ENCODE measurements at places on chromosomes 11 and 22.

GRCh38 chr11:91650802-91651201 lies 573.8 kb upstream of the FAT3 start:
- no peak for DNase-seq

DNA sequence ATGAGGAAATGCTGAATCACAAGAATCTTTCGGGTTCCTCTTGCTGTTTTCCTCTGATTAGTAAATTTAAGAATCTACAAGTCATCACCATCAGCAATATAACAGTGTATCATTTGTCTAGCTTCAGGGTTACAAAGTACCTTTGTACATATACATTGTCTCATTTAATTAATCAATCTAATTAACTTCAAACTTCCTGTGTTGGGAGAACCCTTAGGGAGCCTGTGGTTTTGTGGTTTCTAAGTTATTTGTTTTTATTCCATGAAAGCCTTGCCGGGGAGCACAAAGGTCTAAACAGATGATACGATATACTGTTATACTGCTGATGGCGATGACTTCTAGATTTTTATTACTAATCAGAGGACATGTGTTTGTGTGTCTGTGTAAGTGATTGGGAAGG lies 41.0 kb downstream of the TIMP3 start:
- no peak for DNase-seq

- no peak for DNase-seq
These were observed 153.9 kb downstream of the NAV2 start for GRCh38 chr11:19866521-19866920.

DNA sequence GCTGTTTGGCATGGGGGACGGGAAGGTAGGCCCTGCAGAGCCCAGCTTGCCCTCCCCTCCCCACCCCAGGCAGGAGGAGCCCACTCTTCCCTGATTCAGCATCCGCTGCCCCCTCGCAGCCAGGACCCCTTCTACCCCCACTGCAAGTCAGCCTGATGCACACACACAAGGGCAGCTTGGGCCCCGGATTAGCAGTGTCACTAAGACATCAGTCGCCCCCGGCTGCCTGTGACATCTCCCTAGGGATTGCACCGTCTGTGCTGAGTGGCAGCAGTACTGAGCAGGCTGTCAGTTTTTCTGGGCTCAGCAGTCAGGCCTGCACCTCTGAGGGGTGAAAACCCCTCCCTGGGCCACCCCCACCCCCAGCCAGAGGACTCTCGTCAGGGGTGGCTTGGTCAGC lies 30.4 kb upstream of the SYT7 start:
- no peak for DNase-seq

DNA sequence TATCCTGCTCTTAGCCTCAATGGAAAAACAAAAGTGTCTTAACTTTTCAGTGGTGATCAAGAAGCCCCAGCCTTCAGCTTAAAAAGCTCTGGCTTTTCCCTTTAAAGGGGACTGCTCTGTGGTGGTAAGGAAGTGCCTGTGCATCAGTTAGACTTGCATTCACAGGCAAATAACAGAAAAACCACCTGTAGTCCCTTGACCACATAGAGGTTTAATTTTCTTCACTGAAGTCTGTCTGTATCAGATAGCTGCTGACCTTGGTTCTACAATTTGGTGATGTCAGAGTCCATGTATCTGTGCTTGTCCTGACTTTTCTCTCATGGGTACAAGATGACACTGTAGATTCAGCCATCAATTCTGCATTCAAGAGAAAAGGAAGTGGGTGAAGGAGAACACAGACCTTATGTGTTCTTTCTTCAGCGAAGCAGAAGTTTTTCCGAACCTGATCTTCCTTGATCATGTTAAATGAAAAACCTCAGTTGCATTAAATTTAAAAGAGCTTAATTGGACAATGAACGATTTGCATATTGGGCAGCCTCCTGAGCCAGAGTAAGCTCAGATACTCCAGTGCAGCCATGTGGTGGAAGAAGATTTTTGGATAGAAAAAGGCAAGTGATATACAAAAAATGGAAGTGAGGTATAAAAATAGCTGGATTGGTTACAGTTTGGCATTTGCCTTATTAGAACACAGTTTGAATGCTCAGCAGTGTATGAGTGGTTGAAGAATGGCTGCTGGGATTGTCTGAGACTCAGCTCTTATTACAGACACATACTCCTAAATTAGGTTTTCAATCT lies 43.2 kb upstream of the RDX start:
- DNase-seq = no peak

DNA sequence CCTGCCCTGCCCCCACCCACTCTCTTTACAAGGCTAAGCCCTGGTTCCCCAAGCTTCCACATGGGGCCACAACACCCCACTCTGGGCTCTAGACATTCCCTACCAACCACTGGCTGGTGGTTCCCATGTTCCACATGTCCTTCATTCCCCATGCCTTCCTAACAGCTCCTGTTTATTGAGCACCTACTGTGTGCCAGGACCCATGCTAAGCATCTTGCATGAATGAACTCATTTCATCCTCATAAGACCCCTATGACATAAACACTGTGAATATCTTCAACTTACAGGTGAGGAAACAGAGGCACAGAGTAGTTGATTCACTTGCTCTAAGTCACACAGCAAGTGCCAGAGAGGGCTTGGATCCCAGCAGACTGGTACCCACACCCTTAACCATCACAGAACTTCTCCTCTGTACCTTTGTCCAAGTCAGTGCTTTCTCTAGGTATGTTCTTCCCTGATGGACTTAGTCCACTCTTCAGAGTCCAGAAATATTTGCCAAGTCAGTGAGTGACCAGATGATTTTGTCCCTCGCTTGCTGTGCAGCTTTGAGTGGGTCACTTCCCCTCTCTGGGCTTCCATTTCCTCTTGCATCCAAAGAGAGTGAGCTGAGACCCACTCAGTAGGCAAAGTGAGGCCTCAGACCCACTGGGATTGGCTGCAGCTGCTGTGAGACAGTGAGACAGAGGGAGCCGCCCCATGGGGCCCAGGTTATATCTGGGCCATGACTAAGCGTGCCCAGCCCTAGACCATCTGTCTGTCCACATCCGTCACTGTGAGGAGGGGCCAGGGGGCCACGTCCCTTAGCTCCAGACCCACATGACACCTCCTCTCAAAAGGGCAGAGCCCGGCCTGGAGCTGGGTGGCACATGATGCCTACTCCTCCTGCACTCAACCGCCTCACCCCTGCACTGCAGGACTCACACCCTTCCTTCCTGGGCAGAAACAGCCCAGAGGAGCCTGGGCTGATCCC lies 132.4 kb downstream of the MN1 start:
- DNase-seq = peak; percentile 70

- DNase-seq = no peak
These were observed 187.8 kb downstream of the CHST1 start for GRCh38 chr11:45477588-45477987.

DNA sequence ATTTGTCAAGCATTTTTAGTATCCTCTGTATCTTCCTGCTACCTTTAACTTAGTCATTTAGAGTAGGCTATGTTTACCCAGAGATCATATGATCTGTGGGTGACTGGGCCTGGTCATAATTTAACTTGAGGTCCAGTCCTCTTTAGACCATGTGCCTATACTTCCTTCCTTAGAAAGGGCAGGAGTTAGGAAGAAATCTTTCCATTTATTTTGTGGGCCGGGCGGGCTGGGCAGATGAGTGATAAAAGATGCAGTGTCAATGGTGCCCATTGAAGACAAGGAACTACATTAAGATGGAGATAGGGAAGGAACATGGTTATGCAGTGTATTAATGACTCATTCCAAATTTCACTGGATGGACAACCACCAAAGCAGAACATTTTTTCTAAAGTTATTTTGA lies 30.9 kb upstream of the PDE3B start:
- DNase-seq = no peak

GRCh38 chr11:4865855-4866254 lies 15.8 kb upstream of the OR51T1 start:
- DNase-seq = no peak

GRCh38 chr22:39389420-39389819 lies 10.2 kb upstream of the TAB1 start:
- no peak for DNase-seq

DNA sequence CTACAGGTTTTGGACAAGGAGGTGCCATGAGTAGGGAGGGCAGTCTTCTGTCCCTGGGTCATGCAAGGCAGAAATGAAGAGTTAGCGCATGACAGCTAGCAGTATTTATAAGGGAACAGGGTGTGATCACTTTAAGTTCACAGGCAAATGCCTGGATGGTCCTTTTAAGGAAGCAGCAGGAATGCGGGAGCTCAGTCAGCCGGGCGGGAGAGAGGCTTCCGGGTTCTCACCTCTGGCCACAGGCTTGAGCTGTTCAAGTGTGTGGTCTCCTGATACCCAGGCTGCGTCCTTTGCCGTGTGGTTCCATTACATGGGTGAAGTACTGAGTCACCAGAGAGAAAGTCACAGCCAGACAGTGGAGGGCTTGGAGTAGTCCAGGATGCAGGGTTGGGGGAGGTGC lies 105.4 kb downstream of the BCR start:
- DNase-seq = no peak

GRCh38 chr11:92658733-92659132 lies 310.7 kb upstream of the MTNR1B start:
- DNase-seq = no peak

- DNase-seq = peak; percentile 45
These were observed 33.0 kb downstream of the LRRC10B start for GRCh38 chr11:61541598-61541997.

- peak; percentile 42 for DNase-seq
These were observed 3.1 kb downstream of the AKIP1 start for GRCh38 chr11:8913961-8914660.

GRCh38 chr11:113529606-113530005 lies 54.4 kb upstream of the DRD2 start:
- DNase-seq = no peak

- no peak for DNase-seq
These were observed 50.3 kb upstream of the FIBIN start for GRCh38 chr11:26943636-26944035.

DNA sequence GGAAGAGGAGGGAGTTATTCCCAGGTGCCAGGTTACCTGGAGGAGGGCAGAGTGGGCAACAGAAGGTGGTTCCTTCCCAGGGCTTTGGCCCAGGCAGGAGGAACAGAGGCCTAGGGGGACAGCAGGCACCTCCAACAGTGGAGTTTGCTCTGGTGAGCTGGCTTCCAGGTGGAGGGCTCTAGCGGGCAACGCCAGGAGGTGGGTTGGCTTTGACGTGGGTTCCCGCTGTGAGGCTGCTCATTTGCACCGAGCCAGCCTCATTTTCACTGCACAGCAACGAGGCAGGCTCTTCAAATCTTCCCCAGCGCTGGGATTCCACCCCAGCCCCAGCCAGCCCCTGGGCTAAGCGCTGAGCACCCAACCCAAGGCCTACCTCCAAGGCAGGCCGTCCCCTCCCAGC lies 8.1 kb downstream of the IGSF9B start:
- no peak for DNase-seq

DNA sequence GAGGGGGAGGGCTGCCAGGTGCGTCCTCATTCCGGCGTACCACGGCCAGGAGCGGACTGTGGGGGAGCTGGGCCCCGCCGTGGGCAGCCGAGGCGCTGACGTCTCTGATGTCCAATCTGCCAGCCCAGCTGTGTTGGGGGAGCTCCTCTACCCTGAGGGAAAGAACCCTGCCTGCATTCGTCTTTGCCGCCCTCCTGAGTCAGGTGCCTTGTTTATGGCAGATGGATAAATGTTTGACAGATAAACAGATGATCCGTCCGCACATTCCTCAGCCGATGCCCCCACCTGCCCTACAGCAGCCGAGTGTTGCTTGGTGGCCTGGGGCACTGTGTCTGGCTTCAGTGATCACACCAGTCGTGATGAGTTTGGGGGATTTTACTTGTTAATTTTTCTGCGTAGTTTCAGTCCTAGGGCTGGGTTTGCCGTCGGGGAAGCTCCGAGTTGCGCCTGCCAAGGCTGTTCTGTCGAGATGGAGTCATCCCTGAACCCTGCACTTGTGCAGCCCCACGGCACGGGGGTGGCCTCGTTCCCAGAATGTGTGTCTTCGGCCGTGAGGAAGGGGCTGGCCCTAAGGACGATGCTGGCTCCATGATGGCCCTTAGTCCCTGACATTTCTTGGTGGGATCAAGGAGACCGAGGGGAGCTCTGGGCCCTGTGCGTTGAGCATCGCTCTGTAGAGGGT lies 1083.9 kb downstream of the BRD1 start:
- DNase-seq = no peak

GRCh38 chr22:44454113-44454769 lies 43.8 kb downstream of the RTL6 start:
- DNase-seq = no peak

GRCh38 chr11:75000975-75001354 lies 12.2 kb downstream of the NEU3 start:
- no peak for DNase-seq

DNA sequence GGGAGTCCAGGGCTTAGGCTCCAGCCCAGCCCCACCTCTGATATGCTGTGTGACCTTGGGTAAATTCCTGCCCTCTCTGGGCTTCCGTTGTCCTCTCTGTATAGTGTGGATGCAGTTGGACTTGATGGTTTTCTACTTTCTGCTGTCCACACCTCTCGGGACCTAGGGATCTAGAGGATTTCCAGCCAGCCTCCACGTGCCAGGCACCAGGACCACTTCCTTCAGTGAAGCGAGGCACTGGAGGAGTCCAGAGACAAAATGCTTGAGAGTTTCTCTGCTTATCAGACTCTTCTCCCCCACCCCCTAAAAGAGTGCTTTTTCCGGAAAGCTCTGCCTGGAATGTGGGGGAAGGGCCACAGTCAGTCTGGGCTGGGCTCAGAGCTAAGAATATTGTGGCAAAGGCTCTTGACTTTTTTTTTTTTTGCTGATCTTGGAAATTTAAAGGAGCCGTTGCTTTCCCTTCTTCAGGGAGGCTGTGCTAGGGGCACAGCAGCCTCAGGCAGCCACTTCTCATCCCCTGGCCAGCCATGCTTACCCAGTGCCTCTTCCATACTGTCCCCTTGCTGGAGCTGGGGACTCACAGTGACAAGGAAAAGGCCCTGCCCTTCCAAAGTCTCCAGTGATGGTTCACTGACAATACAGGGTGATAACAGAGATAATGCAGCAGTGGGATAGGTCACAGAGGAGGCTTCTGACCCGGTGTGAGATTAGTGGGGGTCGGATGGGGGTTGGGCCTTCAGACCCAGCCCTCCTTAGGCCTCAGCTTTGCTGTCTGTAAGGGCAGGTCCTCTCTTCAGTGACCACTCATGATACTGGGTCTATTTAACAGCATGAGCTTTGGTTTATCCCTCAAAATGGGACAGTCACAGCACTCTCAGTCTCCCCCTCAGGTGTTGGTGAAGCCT lies 2.9 kb upstream of the SERPINH1 start:
- no peak for DNase-seq

DNA sequence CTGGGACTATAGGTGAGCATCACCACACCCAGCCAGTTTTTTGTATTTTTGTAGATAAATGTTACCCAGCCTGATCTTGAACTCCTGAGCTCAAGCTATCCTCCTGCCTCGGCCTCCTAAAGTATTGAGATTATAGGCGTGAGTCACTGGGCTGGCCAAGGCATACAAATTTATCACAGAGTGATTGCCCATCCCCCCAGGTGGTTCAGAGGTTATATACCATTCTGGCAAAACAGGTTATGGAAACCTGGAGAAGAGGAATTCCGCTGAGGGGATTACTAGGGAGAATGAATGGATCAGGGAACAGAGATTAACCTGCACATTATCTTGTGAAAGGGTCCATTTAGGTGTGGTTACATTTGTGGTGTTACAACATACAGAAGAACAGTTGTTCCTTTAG lies 8.1 kb downstream of the ATG13 start:
- DNase-seq = no peak

- no peak for DNase-seq
These were observed 4.9 kb upstream of the TCN2 start for GRCh38 chr22:30602049-30602448.
